GM23248 (cell line): ENCODE measurements at places on chromosomes 5 and 9. TPM values are rescaled to one million over a fixed set of nuclear protein-coding genes. Genes with fewer than 3 reads are reported as not detected.

- no peak for DNase-seq
Measured at GRCh38 chr5:75617736-75618352, 6.6 kb downstream of the ANKDD1B start.

- no peak for DNase-seq
Measured at GRCh38 chr9:31321686-31322085, 1062.8 kb upstream of the ACO1 start.

- no peak for DNase-seq
Measured at GRCh38 chr5:73957397-73958001, 331.5 kb downstream of the ARHGEF28 start.

- DNase-seq: no peak
Measured at GRCh38 chr5:111121926-111122325, 29.8 kb downstream of the WDR36 start.

Gene NR2F1-AS1
- total RNA-seq: 8.3 and 13.4 TPM in 2 replicates
